ENCODE measurements at places on chromosomes 13 and 19.
A peak's percentile ranks its signal among the peaks of the same experiment; 100 is the strongest.

- no peak for DNase-seq
- peaks cover 42% of the 10 kb centered on the region for H3K4me1 ChIP-seq
- peak overlapping the region; percentile 71 for H3K4me3 ChIP-seq
- H3K27ac ChIP-seq, result no peak overlapping the region
- peaks cover 6% of the 10 kb centered on the region for H3K27me3 ChIP-seq
- H3K36me3 ChIP-seq, result no peaks in the 10 kb centered on the region
These were observed 8.6 kb upstream of the PEAK3 start for GRCh38 chr19:2290441-2291184.

GRCh38 chr19:37243206-37243632, 25.2 kb downstream of the ZNF383 start:
- no peaks in the 10 kb centered on the region for H3K4me1 ChIP-seq
- no peak for DNase-seq
- H3K36me3 ChIP-seq, result peaks cover 33% of the 10 kb centered on the region
- H3K27ac ChIP-seq, result no peak overlapping the region

GRCh38 chr19:2084993-2085720, 11.0 kb downstream of the MOB3A start:
- H3K27ac ChIP-seq, result peak overlapping the region; percentile 97
- no peaks in the 10 kb centered on the region for H3K36me3 ChIP-seq
- H3K27me3 ChIP-seq, result no peaks in the 10 kb centered on the region

DNA sequence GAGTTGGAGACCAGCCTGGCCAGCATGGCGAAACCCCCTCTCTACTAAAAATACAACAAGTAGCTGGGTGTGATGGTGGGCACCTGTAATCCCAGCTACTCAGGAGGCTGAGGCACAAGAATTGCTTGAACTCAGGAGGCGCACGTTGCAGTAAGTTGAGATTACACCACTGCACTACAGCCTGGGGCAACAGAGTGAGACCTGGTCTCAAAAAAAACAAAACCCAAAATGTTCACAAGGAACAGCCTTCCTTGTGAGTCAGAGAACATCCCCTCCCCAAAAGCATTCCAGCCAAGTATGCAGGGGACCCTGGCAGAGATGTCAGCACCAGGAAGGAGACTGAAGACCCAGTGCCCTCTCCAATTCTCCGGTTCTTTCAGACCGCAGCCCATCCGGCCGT, 314.9 kb upstream of the TSHZ3 start:
- DNase-seq, result no peak
- no peaks in the 10 kb centered on the region for H3K4me1 ChIP-seq
- no peak overlapping the region for H3K27ac ChIP-seq
- H3K27me3 ChIP-seq, result no peaks in the 10 kb centered on the region

GRCh38 chr13:110882972-110883371, 31.9 kb downstream of the ANKRD10 start:
- H3K36me3 ChIP-seq, result no peaks in the 10 kb centered on the region
- DNase-seq, result no peak
- no peaks in the 10 kb centered on the region for H3K27me3 ChIP-seq
- no peak overlapping the region for H3K4me3 ChIP-seq
- no peak overlapping the region for H3K27ac ChIP-seq
- no peaks in the 10 kb centered on the region for H3K4me1 ChIP-seq

DNA sequence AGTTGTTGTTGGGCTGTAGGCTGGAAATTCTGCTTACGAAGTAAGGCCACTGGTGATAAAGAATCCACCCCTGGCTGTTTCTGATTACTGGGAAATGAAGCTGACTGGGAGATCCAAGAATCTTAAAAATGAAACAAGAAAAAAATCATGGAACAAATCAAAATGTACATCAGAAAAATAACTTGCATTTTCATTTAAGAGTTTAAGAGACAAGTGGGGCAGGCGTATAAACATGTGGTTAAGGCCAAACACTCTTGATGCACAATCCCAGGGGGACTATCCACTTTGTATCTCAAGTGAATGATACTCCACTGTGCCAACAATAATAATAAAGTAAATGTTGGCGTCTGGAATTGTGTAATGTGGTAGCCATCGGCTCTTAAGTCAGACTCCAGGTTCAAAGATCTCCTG, 24.6 kb downstream of the ZMYM5 start:
- H3K27ac ChIP-seq, result no peak overlapping the region
- no peaks in the 10 kb centered on the region for H3K27me3 ChIP-seq
- peaks cover 33% of the 10 kb centered on the region for H3K36me3 ChIP-seq

- no peak for DNase-seq
- no peak overlapping the region for H3K4me3 ChIP-seq
- no peak overlapping the region for H3K27ac ChIP-seq
- H3K27me3 ChIP-seq, result no peaks in the 10 kb centered on the region
These were observed 463.7 kb upstream of the SGCG start for GRCh38 chr13:22717036-22717435.

- H3K27ac ChIP-seq, result no peak overlapping the region
- H3K36me3 ChIP-seq, result no peaks in the 10 kb centered on the region
- peak overlapping the region; percentile 24 for H3K4me3 ChIP-seq
These were observed 5.7 kb downstream of the COL5A3 start for GRCh38 chr19:10004617-10005016.

DNA sequence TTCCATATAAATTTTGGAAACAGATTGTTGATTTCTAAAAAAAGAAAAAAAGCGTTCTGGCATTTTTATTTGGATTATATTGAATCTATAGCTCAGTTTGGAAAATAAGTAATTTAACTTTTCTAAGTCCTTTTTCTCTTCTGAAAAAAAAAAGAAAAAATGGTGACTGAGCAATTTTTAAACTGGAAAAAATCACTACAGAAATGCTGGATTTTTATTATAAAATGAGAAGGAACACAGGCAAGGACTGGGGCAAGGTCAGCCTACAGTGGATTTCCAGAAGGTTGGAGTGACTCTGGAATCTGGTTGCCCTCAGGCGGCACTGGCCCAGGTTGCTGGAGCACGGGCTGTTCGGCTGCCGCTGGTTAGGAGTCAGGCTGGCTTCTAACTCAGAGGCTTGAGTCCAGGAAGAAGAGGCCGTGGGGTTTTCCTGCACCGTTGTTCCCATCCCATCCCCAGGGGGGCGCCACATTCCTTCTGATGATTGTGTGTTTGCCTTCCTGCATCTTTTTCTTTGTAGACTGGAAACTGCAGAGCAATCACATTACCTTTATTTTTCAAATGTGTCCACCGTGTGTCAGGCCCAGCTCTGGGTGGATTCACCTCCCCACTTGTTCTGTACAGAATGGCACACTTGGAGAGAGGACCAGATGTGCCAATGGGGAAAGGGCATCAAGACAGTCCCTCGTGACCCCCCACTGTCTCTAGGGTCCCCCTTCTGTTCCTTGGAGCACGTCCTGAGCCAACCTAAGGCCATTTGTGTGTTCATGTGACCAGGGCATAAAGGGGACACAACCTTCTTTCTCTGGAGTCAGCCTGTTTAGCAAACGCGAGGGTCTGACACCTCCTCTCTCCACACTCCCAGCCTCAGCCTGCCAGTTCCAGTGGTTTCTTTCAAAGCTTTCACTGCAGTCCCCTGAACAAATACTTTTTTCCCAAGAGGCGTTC, 44.5 kb upstream of the GTF3A start:
- no peak overlapping the region for H3K4me3 ChIP-seq
- H3K27ac ChIP-seq, result no peak overlapping the region
- peak; percentile 54 for DNase-seq
- no peaks in the 10 kb centered on the region for H3K36me3 ChIP-seq

GRCh38 chr19:18307271-18307681, 15.6 kb downstream of the LSM4 start:
- no peaks in the 10 kb centered on the region for H3K27me3 ChIP-seq
- peak overlapping the region; percentile 96 for H3K27ac ChIP-seq
- peaks cover 22% of the 10 kb centered on the region for H3K4me1 ChIP-seq
- H3K4me3 ChIP-seq, result no peak overlapping the region

GRCh38 chr19:2771786-2772674, 11.0 kb downstream of the SGTA start:
- no peak overlapping the region for H3K4me3 ChIP-seq
- H3K4me1 ChIP-seq, result peaks cover 31% of the 10 kb centered on the region
- H3K36me3 ChIP-seq, result peaks cover 21% of the 10 kb centered on the region
- H3K27ac ChIP-seq, result no peak overlapping the region
- DNase-seq, result no peak
- H3K27me3 ChIP-seq, result no peaks in the 10 kb centered on the region

- H3K27ac ChIP-seq, result no peak overlapping the region
- no peaks in the 10 kb centered on the region for H3K36me3 ChIP-seq
- no peak for DNase-seq
- H3K27me3 ChIP-seq, result peaks cover 70% of the 10 kb centered on the region
- H3K4me3 ChIP-seq, result no peak overlapping the region
- peaks cover 3% of the 10 kb centered on the region for H3K4me1 ChIP-seq
These were observed 12.3 kb upstream of the SOX1 start for GRCh38 chr13:112054616-112055015.

DNA sequence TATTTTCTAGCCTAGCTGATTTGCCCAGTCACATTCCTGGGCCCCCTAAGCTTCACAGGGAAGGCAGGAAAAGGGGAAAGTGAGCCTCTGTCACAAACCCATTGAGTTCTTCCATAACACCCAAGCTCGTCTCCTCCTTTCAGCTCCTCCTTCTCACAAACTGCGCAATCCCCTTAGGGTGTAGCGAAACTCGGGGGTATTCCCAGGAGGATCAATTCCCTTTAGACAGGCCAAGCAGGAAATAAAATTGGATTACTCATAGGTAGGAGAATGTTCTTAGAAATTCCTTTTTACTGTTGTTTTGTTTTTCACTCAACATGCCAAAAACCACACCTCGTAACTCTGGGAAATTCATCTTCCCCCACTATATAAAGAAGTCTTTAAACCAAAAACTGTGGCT, 139.3 kb downstream of the IRS2 start:
- H3K27ac ChIP-seq, result no peak overlapping the region
- no peaks in the 10 kb centered on the region for H3K36me3 ChIP-seq
- H3K27me3 ChIP-seq, result no peaks in the 10 kb centered on the region
- no peak overlapping the region for H3K4me3 ChIP-seq
- no peak for DNase-seq

GRCh38 chr13:36819739-36820090, 693 bp downstream of the RFXAP start:
- H3K27ac ChIP-seq, result no peak overlapping the region
- peaks cover 13% of the 10 kb centered on the region for H3K4me1 ChIP-seq
- peak overlapping the region; percentile 85 for H3K4me3 ChIP-seq

DNA sequence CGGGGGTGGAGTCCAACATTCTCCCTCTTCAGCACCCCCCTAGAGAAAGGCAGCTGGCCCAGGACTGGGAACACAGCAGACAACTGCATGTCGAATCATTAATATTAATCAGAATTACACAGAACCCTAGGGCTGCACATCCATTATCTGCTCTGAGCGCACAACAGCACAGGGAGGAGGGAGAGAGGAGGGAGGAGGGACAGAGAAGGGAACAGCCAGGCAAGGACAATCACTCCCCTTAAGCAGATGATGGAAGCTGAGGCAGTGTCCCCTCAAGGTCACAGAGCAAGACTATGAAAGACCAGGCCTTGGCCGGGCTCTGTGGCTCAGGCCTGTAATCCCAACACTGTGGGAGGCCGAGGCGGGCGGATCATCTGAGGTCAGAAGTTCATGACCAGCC, 25.7 kb downstream of the TLE6 start:
- no peaks in the 10 kb centered on the region for H3K4me1 ChIP-seq
- H3K36me3 ChIP-seq, result peaks cover 3% of the 10 kb centered on the region
- no peaks in the 10 kb centered on the region for H3K27me3 ChIP-seq
- no peak overlapping the region for H3K4me3 ChIP-seq
- no peak for DNase-seq
- H3K27ac ChIP-seq, result no peak overlapping the region

DNA sequence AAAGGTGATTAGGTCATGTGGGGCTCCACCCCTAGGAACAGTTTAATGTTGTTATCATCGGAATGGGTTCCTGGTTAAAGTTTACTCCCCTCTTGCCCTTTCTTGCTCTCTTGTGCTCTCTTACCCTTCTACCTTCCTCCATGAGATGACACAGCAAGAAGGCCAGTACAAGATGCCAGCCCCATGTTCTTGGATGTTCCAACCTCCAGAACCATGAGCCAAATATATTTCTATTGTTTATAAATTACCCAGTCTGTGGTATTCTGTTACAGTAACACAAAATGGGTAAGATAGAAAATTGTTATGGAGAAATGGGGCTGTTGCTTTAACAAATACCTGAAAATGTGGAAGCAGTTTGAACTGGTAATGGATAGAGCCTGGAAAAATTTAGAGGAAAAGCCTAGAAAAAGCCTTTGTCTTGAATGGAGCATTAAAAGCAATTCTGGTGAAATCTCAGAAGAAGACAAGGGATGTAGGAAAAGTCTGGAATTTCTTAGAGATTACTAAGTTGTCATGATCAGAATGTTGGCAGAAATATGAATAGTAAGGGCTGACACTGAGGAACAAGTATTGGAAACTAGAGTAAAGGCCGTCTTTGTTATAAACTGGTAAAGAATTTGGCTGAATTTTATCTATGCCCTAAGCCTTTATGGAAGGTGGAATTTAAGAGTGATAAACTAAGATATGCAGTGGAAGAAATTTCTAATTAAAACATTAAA, 53.5 kb upstream of the TSC22D1 start:
- H3K27me3 ChIP-seq, result no peaks in the 10 kb centered on the region
- DNase-seq, result no peak
- no peak overlapping the region for H3K4me3 ChIP-seq
- H3K4me1 ChIP-seq, result no peaks in the 10 kb centered on the region

DNA sequence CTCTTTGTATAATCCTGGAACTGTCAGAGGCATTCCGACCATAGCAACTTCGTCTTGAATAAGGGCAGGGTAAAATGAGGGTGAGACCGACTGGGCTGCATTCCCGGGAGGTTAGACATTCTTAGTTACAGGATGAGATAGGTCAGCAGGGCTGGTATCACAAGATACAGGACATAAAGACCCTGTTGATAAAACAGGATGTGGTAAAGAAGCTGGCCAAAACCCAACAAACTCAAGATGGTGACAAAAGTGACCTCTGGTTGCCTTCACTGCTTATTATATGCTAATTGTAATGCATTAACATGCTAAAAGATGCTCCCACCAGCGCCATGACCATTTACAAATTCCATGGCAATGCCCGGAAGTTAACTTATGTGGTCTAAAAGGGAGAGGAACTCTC, 27.7 kb upstream of the MBNL2 start:
- H3K27me3 ChIP-seq, result no peaks in the 10 kb centered on the region
- H3K36me3 ChIP-seq, result no peaks in the 10 kb centered on the region
- no peak overlapping the region for H3K27ac ChIP-seq
- H3K4me3 ChIP-seq, result no peak overlapping the region

DNA sequence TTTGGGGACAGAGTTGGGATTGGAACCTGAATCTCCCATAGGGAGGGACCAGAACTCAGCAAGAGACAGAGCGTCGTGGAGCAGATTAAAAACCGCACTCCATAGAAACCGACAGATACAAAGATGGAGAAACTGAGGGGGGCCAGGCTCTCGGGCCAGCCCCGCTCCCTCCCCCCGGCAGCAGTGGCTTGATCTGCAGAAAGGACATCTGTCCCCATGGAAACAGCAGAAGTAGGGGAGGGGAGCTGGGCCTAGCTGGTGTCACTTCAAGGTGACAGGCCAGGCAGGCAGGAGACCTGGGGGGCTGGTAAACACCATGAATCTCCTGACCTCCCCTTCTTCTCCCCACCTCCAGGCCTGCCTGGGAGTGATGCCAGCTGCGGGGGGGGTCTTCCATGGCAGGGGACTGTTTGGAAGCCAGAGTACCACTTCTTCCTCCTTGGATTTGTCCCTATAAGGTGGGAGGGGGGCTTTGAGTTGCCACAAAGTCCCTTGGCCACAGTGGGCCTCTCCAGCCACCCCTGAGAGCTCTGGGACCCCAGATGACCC, 10.9 kb downstream of the TMIGD2 start:
- no peaks in the 10 kb centered on the region for H3K36me3 ChIP-seq
- H3K4me3 ChIP-seq, result no peak overlapping the region
- no peaks in the 10 kb centered on the region for H3K4me1 ChIP-seq
- H3K27me3 ChIP-seq, result no peaks in the 10 kb centered on the region
- H3K27ac ChIP-seq, result no peak overlapping the region
- no peak for DNase-seq

GRCh38 chr19:31255831-31256592, 93.2 kb downstream of the TSHZ3 start:
- no peak overlapping the region for H3K4me3 ChIP-seq

Measured in T-cell (primary cell).